ENCODE measurements at places on chromosomes 5 and 9. TPM values are rescaled to one million over a fixed set of nuclear protein-coding genes. Genes with fewer than 3 reads are reported as not detected.

Gene TAF11L5
- not detected for polyA plus RNA-seq

Gene PAX5
- 0.07 TPM for polyA plus RNA-seq

Gene F2RL2
- polyA plus RNA-seq: 0.71 TPM

Gene BTNL3
- polyA plus RNA-seq: not detected

Gene IGFBPL1
- polyA plus RNA-seq: 1.9 TPM

Gene C1QTNF2
- polyA plus RNA-seq: 0.73 TPM

Gene PCDHB10
- polyA plus RNA-seq: 7.2 TPM

Gene SPTLC1
- 104 TPM for polyA plus RNA-seq

Gene CENPK
- polyA plus RNA-seq: 70.1 TPM

Gene ANXA1
- 29.5 TPM for polyA plus RNA-seq

- no peak for DNase-seq
These were observed 3.8 kb downstream of the NOL6 start for GRCh38 chr9:33469891-33470290.

DNA sequence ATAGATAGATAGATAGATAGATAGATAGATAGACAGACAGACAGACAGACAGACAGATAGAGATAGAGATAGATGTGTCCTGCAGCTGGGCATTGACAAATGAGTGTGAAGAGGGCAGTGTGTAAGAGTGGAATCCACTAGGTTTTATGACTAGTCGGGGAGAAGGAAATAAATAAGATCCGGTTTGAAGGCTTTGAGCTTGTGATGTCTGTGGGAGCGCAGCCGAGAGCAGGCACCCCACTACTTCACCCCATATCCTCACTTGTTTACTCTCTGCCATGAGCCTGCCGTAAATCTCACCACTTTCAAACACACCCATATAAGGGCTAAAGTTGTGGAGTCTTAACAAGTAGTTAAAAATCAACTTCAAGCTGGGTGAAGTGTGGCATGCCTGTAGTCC lies 1.4 kb upstream of the SUSD1 start:
- DNase-seq: no peak

DNA sequence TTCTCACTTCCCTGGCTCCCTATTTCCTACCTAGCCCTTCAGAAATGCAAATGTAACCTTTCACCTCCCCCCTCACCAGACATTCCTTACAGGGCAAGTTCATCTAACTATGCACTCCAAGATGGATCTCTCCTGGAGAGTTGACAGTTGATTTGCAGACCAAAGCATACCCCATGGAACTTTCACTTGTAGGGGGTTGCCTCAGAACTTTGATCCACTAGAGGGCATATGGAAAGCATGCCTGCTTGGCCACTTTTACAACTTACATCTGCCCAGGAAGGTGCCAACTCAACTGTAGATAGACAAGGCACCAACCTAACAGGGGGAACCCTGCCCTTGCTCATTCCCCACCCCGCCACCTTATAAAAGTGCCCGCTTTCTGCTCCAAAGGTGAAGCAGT lies 187.8 kb downstream of the NXNL2 start:
- DNase-seq: no peak

GRCh38 chr5:132310141-132310834 lies 16.1 kb downstream of the SLC22A4 start:
- no peak for DNase-seq

DNA sequence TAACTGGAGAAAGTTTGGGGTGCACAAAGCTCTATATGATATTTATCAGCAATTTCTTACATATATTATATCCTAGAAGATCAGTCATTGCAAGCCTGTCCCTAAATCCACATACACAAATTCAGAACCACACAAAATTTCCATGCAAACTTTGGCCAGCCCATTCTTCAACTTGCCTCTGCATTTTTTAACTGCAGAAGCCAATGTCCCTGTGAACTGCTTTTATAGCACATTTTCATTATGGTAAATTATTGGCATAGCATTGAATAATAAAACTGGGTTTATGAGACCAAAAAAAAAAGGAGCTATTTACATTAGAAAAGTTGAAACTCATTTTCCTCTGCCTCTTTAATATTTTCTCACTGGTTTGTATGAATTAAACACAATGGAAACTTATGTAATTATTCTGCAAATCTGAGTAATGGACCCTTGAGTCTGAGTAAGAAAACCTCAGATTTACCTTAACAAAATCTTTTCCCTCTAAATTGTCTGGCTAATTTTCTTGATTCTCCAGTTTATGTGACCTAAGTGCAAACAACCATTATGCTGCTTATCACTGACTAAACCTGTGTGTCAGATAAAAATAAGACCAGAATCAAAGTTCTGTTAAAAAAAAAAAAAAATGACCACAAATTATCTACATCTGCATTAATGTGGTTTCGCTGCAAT lies 398.9 kb downstream of the EFNA5 start:
- no peak for DNase-seq

- DNase-seq: peak; percentile 24
These were observed 87.8 kb downstream of the ZNF618 start for GRCh38 chr9:113963696-113964494.

DNA sequence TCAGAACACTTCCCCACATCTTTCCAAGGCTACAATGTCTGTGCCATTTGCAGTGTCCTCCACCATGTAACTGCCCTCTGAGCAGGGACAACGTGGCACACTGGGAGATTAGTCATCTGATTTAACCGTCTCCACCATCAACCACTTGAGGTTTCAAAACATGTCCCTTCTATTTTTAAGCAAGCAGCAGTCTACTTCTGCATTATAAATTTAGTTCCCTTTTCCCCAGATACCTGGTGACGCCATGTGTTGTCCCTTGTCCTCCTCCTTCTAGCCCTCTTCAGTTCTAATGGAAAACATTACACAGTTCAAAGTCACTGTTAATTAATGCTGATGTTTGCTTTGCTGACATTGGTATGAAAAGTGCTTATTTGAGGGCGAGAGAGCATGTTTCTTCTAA lies 52.8 kb downstream of the ATP10B start:
- no peak for DNase-seq

DNA sequence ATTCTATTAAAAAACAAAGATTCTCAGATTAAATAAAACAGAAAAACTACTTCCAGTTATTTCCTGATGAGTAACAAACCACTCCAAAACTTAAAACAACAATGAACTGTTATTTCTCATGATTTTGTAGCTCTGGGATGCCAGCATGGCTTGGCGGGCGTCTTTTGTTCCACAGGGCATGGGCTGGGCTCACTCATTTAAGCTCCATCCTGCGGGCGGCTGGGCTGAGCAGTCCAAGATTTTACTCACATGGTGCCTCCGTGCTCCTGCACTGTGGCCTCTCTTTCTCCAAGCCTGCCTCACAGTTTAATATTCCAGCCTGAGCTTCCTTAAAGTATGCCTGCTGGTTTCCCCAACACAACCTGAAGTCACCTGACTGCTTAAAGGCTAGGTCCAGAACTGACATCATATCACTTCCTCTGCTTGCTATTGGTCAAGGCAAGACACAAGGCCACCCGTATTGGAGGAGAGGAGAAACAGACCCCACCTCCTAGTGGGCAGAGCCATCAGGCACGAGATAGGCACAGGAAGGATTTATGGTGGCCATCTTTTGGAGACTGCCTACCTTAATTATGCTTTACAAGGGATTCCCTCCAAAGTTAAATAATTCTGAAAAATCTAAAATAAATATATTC lies 41.6 kb upstream of the ZBTB43 start:
- no peak for DNase-seq

GRCh38 chr9:137067860-137068538 lies 2.4 kb downstream of the SAPCD2 start:
- DNase-seq: no peak

GRCh38 chr5:153490118-153491037 lies at the start of gene GRIA1:
TSS of gene GRIA1 (plus strand) at chr5:153490670.
- DNase-seq: peak; percentile 26

DNA sequence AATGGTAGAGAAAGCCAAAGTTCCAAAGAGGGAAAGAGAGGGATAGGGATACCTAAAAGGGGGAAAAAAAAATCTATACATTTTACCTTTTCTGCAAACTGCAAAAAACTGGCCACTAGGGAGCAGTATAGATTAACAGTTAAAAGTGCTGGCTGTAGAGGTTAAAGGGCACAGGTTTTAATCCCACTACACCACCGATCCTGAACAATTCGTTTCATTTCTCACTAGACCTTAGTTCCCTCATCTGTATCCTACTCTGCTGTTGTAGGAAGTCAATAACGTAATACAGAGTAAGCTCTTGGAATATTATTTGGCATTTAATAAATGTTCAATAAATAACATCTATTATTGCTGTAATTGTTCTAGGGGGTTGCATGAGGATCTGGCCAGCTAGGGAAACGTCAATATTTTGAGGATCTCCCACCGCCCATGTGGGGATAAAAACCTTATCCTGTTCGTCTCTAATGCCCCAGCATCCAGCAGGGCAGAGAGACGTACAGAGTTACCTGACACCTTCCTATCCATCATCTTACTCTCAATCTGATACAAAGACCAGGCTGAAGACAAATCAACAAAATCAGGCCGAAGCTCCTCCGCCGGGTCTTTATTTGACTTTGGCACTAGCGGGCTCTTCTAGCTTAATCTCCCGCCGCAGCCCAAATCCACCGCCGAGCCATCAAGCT lies 757 bp downstream of the CDC26 start:
- DNase-seq: peak; percentile 76

DNA sequence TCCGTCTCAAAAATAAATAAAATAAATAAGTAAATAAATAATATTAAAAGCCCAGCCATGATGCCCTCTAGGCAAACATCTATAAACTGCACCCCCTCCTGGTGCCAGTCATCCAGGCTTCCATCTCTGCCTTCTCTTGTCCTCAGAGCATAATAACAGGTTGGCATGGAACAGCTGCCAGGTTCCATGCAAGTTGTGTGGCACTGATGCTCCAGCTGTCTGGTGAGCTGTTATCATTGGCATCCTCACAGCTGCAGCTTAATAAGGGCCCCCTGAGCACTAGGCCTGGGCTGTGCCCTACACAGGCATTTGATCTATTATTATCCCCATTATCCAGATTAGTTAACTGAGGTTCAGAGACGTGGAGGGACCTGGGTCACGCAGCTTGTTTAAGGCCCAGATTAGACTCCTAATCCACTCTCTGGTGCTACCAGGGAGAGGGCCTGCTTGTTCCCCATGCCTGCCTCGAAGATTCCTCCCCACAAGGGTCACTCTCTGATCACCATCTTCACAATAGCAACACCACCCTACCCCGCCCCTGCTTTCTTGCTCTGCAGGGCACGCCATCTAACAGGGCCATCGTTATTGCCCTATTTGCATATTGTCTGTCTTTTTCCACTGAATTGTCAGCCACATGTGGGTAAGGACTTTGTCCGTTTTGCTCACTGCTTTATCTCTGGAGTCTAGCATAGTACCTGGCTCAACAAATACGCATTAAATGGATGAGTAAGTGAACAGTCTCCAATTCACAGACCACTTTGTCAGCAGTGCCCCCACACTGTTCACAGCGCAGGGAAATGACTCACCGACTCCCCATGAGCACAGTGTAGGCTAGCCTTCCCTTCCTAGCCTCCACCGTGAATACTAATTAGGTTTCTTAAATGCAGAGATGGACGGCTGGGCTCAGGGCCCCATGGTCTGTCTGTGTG lies 1.5 kb upstream of the DNM1 start:
- no peak for DNase-seq

DNA sequence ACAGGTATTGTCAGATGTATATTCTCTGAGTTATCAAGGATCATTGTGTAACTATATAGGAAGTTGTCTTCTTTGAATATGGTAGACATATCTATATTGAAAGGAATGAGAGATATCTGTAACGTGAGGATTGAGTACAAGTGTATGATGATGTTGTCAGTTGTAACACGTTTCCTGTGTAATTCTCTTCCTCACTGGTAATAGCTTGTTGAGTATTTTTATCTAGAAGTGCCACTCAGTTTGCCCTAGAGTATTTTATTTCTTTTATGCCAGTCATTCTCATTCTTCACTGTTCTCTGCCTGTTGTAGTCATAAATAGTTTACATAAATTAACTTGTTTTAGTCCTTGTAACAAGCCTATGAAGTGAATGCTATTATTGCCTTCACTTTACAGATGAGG lies 172.1 kb downstream of the BAAT start:
- DNase-seq: no peak

- DNase-seq: no peak
These were observed 40.3 kb downstream of the POU4F3 start for GRCh38 chr5:146378986-146379385.

DNA sequence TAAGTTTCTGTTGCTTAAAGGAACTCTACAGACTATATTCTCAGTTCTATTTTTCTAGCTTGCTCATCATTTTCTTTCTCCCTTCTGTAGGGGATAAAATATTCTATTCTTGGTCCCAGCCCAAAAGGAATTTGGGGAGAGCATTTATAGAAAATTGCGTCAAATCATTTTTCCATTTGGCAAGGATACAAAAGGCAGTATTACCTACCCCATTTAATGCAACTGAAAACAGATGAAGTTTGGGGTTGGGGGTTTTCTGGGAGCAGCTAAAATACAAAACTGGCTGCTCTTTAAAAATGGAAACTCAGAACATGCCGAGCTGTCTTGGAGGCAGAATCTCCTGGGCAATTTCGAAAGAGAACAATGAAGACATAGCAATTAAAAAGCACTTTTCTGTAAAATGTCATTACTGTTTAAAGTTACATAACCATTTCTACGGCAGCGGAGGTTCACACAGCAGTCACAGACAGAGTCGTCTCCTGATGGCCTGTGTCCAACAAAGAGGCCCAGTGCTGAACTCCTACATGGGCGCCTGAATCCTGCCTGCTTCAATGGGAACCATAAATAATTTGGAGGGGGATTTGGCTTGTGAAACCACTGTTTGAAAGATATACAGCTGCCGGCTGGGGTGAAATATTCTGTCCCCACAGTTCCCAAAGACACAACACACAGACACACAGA lies 152.4 kb downstream of the BRINP1 start:
- peak; percentile 74 for DNase-seq

DNA sequence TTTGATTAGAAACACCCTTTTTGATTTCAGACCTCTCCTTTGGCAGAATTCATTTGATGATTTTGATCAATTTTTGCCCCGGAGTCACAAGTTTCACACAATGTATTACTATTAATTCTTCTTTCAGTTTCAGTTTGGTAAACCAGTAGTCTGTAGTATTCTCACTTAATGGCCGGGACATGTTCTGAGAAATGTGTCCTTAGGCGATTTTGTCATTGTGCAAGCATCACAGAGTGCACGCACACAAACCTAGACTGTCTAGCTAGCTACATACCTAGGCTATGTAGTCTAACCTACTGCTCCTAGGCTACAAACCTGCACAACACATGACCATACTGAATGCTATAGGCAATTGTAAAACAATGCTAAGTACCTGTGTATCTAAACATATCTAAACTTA lies 662.5 kb downstream of the IRX1 start:
- no peak for DNase-seq

- DNase-seq: no peak
These were observed 38.0 kb upstream of the UBTD2 start for GRCh38 chr5:172321593-172321992.

GRCh38 chr5:34495178-34495577 lies 160.9 kb upstream of the RAI14 start:
- no peak for DNase-seq
